ENCODE measurements at places on chromosomes 13 and 19.

DNA sequence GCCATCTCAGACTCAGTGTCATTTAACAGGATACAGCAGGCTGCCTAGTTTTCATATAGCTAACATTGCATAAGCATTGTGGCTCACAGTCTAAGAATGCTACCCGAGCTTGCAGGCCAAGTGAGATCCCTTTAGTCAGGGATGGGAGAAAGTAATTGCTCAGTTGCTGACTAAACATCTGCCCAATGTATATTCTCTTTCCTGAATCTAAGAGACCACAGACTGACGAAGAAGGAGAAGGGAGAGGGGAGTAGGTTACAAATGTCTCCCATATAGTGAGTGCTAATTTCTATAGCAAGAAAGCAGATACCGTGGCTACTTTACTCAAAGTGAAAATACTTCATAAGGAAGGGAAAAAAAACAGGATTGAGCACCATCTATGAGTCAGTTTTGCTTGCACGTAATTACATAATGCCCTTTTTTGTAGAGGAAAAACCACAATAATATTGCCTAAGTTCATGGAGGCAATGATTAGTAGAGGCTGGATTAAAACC lies 453.9 kb downstream of the COG6 start:
- H3K27ac ChIP-seq, result no peak overlapping the region
- H3K4me3 ChIP-seq, result no peak overlapping the region
- H3K36me3 ChIP-seq, result peaks cover 3% of the 10 kb centered on the region
- peaks cover 5% of the 10 kb centered on the region for H3K27me3 ChIP-seq

GRCh38 chr19:58366585-58367430 lies 4.3 kb upstream of the ZNF497 start:
- H3K27me3 ChIP-seq, result no peaks in the 10 kb centered on the region
- peaks cover 12% of the 10 kb centered on the region for H3K4me1 ChIP-seq
- no peak overlapping the region for H3K4me3 ChIP-seq
- H3K27ac ChIP-seq, result no peak overlapping the region

DNA sequence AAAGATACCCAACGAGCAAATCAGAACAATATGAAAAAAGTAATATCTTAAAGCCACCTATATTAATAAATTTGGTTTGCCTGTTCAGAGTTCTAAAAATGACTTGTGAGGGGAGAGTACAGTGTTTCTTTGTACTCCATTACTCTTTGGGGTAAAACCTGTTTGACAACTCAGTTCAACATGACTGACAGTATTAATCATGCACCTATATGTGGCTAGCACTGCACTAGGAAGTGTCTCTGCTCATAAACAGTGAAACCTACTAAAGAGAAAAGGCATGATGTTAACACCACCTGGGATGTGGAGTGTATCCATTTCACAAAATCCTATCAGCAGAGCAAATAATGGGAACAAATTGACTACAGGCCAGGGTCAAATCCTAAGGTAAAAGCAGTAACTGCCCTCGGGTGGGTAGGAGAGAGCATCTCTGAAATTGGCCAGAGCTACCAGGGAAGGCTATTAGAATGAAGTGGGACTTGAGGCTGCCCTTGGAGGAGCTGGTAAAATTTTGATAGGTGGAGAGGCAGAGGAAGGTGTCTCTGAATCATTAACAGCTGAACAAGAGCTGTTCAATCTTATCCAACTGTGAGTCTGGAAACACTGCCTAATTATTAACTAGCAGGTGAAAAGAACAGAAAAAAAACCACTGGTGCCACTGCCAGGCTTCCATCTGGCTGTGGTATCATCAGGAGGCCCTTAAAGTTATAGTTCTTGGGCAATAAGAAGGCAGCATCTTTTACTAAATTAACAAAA lies 365.1 kb downstream of the DNAJC15 start:
- no peaks in the 10 kb centered on the region for H3K36me3 ChIP-seq
- H3K4me3 ChIP-seq, result no peak overlapping the region
- no peak overlapping the region for H3K27ac ChIP-seq
- H3K4me1 ChIP-seq, result no peaks in the 10 kb centered on the region
- no peak for DNase-seq

GRCh38 chr13:20006206-20006605 lies 47.7 kb downstream of the ZMYM2 start:
- no peak overlapping the region for H3K27ac ChIP-seq
- DNase-seq, result no peak
- no peaks in the 10 kb centered on the region for H3K27me3 ChIP-seq
- H3K36me3 ChIP-seq, result peaks cover 62% of the 10 kb centered on the region
- peaks cover 8% of the 10 kb centered on the region for H3K4me1 ChIP-seq

- H3K4me1 ChIP-seq, result no peaks in the 10 kb centered on the region
- no peak for DNase-seq
- no peaks in the 10 kb centered on the region for H3K36me3 ChIP-seq
- H3K27ac ChIP-seq, result no peak overlapping the region
Observed at GRCh38 chr13:85772367-85772766, 26.9 kb downstream of the SLITRK6 start.

DNA sequence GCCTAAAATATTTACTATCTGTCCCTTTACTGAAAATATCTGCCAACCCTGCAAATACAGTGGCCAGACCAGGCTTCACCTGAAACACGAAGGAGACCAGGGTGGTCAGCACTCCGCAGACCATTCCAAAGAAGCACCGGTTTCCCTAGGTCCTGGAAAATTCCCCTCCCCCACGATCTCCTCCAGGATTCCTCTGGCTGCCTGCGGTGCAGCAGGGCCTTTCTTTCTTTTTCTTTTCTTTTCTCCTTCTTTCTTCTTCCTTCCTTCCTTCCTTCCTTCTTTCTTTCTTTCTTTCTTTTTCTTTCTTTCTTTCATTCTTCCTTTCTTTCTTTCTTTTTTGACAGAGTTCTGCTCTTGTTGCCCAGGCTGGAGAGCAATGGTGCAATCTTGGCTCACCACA lies 152.7 kb downstream of the USP12 start:
- no peak for DNase-seq
- H3K36me3 ChIP-seq, result no peaks in the 10 kb centered on the region
- H3K27me3 ChIP-seq, result peaks cover 8% of the 10 kb centered on the region

GRCh38 chr13:80245162-80245733 lies 95.7 kb downstream of the SPRY2 start:
- DNase-seq, result no peak
- no peaks in the 10 kb centered on the region for H3K36me3 ChIP-seq
- no peaks in the 10 kb centered on the region for H3K27me3 ChIP-seq
- H3K27ac ChIP-seq, result no peak overlapping the region
- H3K4me3 ChIP-seq, result no peak overlapping the region
- no peaks in the 10 kb centered on the region for H3K4me1 ChIP-seq

DNA sequence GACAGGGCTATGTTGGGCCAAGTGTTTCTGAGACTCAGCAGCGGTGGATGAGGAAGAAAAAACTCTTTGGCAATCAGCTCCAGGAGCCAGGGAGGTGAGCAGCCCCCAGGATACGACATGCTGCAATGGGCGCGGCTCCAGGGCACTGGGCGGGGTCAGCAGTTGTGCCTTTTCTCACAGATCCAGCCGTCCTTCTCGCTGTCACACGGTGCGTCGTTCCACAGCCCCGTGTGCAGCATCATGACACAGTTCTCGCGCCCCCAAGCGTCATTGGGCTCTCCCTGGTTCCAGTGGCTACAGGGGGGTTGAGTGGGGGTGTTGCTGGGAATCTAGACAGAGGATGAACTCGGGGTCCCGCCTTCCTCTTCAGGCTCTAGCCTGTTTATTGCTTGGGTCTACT lies 2.7 kb downstream of the CLEC4G start:
- no peak for DNase-seq
- peaks cover 37% of the 10 kb centered on the region for H3K27me3 ChIP-seq
- H3K36me3 ChIP-seq, result no peaks in the 10 kb centered on the region
- H3K4me3 ChIP-seq, result no peak overlapping the region
- no peaks in the 10 kb centered on the region for H3K4me1 ChIP-seq
- H3K27ac ChIP-seq, result no peak overlapping the region

DNA sequence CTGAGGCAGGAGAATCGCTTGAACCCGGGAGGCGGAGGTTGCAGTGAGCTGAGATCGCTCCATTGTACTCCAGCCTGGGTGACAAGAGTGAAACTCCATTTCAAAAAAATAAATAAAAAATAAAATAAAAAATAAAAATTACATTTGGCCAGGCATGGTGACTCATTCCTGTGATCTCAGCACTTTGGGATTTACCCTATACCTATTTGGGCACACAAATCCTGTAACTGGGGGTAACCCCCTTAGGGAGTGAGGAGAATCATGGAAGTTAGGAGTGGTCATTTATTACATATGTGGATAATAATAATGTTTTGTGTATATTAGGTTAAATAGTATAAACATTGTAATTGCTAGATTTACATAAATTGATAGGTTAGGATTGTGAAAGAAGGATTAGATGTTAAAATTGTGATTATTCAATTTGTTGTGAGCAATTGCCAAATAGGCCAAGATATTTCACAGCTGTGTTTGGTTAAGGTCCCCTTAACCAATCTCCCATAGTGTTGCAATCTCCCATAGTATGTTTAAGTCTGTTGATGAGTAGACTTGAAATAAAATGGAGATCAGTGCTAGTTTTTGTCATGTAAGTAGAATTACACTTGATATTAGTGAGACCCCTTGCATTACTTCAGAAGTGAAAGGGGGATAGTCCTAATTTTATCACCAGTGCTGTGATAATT lies 30.7 kb downstream of the ZNF844 start:
- no peak overlapping the region for H3K27ac ChIP-seq
- peaks cover 13% of the 10 kb centered on the region for H3K36me3 ChIP-seq
- no peak overlapping the region for H3K4me3 ChIP-seq
- H3K4me1 ChIP-seq, result peaks cover 12% of the 10 kb centered on the region
- peaks cover 1% of the 10 kb centered on the region for H3K27me3 ChIP-seq

GRCh38 chr13:79468819-79469218 lies 12.1 kb upstream of the NDFIP2 start:
- H3K4me1 ChIP-seq, result peaks cover 7% of the 10 kb centered on the region
- H3K4me3 ChIP-seq, result no peak overlapping the region
- peaks cover 2% of the 10 kb centered on the region for H3K27me3 ChIP-seq
- H3K36me3 ChIP-seq, result peaks cover 3% of the 10 kb centered on the region
- DNase-seq, result no peak

- H3K27ac ChIP-seq, result no peak overlapping the region
- peaks cover 81% of the 10 kb centered on the region for H3K4me1 ChIP-seq
- H3K4me3 ChIP-seq, result no peak overlapping the region
- no peak for DNase-seq
Observed at GRCh38 chr19:18839465-18840287, 7.9 kb downstream of the UPF1 start.

GRCh38 chr13:30107521-30108136 lies 199.7 kb downstream of the KATNAL1 start:
- no peak overlapping the region for H3K27ac ChIP-seq
- peaks cover 10% of the 10 kb centered on the region for H3K27me3 ChIP-seq
- peaks cover 7% of the 10 kb centered on the region for H3K4me1 ChIP-seq
- no peak overlapping the region for H3K4me3 ChIP-seq
- no peak for DNase-seq
- H3K36me3 ChIP-seq, result no peaks in the 10 kb centered on the region

DNA sequence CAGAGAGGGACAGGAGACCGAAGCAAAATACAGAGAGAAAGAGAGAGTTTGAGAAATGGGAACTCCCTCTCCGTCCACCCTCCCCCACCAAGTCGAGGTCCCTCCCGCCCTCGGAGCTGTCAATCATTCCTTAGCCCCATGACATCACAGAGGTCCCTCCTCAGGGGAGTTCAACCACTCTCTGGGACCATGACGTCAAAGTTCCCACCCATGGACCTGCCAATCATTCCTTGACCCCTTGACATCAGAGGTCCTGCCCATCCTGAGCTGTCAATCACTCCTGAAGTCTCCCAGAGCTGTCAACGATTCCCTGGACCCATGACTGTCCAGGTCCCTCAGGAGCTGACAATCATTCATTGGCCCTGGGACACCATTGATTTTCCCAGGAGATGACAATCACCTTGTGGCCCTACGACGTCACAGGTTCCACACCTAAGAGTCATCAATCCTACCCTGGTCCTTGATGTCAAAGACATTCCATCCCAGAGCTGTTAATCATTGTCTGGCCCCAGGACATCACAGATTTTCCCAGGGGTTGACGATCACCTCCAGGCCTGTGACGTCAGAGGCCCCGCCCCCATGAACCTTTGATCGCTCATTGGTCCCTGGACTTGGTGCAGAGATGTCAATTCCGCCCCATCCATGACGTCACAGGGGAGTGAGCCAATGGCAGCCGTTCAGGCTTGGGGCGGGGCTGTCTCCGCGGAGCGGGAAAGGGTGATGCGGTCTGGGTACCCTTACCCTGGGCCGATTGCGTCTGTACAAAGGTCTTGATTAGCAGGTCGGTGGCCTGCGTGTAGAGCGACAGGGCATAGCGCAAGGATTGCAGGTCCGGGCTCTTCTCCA lies 61.7 kb downstream of the COLGALT1 start:
- peaks cover 20% of the 10 kb centered on the region for H3K27me3 ChIP-seq
- H3K27ac ChIP-seq, result no peak overlapping the region
- no peak for DNase-seq
- H3K36me3 ChIP-seq, result no peaks in the 10 kb centered on the region
- H3K4me3 ChIP-seq, result no peak overlapping the region

DNA sequence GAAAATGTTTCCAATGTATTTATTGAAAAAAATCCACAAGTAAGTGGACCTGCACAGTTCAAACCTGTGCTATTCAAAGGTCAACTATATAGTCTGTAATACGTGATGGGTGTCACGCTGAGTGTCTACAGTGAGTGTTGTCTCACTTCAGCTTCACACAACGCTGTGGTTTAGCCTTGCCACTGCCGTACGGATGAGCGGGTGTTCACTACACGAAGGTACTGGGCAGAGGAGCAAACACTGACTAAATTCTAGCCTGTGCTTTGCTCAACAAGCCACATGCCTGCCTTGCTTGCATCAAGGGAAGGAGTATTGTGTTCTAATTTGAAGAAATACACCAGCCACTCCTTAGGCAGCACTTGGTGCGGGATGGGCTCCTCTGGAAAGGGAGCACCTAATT lies 3.4 kb upstream of the FFAR3 start:
- DNase-seq, result peak; percentile 23
- no peak overlapping the region for H3K27ac ChIP-seq
- H3K4me1 ChIP-seq, result peaks cover 18% of the 10 kb centered on the region

GRCh38 chr13:98942997-98943396 lies 34.9 kb downstream of the DOCK9 start:
- H3K27me3 ChIP-seq, result no peaks in the 10 kb centered on the region
- peaks cover 12% of the 10 kb centered on the region for H3K36me3 ChIP-seq
- no peak for DNase-seq

GRCh38 chr13:28582892-28583240 lies 76.1 kb upstream of the POMP start:
- peaks cover 4% of the 10 kb centered on the region for H3K27me3 ChIP-seq
- peaks cover 10% of the 10 kb centered on the region for H3K4me1 ChIP-seq
- no peak overlapping the region for H3K27ac ChIP-seq

GRCh38 chr19:4495471-4495870 lies 22.8 kb downstream of the PLIN4 start:
- no peak overlapping the region for H3K27ac ChIP-seq
- H3K36me3 ChIP-seq, result peaks cover 12% of the 10 kb centered on the region
- no peaks in the 10 kb centered on the region for H3K27me3 ChIP-seq
- H3K4me3 ChIP-seq, result no peak overlapping the region
- no peaks in the 10 kb centered on the region for H3K4me1 ChIP-seq

DNA sequence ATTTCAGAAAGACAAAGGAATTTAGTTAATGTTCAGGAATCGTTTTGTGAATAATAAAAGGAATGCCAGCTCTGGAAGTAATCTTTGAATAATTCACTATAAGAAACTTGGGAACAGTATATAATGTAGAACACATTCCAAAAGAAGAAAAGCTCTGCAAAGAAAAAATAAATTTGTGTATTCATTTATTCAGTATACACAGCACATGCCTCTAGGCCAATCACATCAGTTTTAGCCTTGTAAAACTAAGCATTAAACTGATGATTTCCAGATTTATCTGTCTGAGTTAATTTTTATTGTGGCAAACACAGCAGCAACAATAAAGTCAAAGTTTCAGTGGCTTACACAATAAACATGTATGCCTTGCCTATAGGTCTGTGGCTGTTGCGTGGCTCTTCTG lies 5.7 kb upstream of the RXFP2 start:
- no peaks in the 10 kb centered on the region for H3K36me3 ChIP-seq
- no peak for DNase-seq
- H3K4me3 ChIP-seq, result no peak overlapping the region
